CD4-positive, alpha-beta T cell treated with Interleukin-15 for 4 hours (primary cell): ENCODE measurements at places on chromosomes 3 and 15.

- DNase-seq, result no peak
Measured at GRCh38 chr3:44981751-44982150, 5.7 kb downstream of the EXOSC7 start.

GRCh38 chr3:36227980-36228379 is 152.3 kb upstream of the STAC start:
- DNase-seq, result no peak

- DNase-seq, result no peak
Measured at GRCh38 chr3:5607581-5607980, 420.1 kb downstream of the EDEM1 start.

- no peak for DNase-seq
Measured at GRCh38 chr15:33119865-33120264, 74.6 kb downstream of the FMN1 start.

DNA sequence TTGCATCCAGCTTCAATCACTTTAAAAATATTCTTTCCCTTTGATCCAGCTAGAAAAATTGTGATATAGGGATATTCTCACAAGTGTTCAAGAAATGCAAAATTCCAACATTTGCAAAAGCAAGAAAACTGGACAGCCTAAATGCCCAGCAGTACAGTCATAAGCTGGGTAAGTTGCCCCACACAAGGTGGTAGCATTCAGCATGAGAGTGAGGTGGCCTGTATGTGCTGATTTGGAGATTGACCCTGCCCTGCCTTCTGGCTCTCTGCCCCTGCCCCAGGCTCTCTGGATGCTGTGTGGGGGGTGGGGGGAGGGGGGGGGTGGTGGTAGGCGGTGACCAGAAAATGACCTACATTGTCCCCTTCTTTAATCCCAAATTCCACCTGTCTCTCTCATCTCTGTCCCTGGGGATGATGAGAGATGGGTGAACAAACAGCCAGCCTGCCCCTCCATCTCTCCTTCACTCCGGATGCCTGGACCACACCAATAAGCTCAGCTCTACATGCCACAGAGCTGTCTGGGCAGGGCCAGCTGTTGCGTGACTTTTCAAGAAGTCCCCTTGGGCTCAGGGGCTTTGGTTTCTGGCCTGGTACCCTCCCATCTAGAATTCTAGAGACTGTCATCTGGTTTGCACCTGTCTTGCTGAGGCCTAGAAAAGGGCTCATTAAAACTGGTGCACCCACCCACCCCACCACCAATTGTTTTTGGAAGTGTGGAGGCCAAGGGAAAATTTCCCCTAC is 42.2 kb downstream of the SLC28A1 start:
- no peak for DNase-seq

DNA sequence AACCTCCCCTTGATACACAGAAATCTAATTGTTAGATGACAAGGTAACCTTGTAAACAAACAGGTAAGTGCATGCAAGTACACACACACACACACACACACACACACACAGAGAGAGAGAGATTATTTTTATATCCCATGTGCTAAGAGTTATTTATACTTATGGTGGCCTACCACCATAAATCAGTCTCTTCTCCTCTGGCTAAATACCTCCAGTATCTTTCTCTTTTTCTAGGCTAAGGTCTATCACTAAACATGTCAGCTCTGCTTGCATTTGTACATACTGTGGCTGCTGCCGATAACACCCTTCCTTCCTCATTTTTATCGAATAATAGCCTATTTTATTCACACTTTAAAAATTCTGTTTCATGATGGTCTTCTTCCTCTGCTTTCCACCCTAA is 172.4 kb downstream of the CNTN3 start:
- no peak for DNase-seq

- DNase-seq, result no peak
Measured at GRCh38 chr3:10352146-10352911, 31.4 kb upstream of the SEC13 start.

DNA sequence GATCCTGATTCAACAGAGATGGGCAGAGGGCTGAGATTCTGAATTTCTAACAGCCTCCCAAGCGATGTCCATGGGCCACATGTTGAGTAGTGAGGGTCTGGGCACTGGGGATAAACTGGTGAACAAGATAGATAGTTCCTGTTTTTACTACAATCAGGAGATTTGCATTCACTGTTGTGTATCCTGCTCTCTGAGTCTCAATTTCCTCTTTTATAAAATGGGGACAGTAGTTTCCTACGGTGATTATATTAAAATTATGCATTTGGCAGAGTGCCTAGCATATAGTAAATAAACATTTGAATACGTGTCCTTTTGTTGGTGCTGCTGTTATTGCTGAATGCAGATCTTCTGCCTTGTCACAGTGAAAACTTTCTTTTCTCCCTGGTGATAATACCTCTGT is 102.5 kb downstream of the MYH15 start:
- no peak for DNase-seq

- DNase-seq, result no peak
Measured at GRCh38 chr3:160140756-160141155, 84.5 kb upstream of the C3orf80 start.

- DNase-seq, result no peak
Measured at GRCh38 chr3:194777729-194778128, 92.0 kb downstream of the FAM43A start.

GRCh38 chr3:149077628-149078027 is 8.7 kb downstream of the HLTF start:
- no peak for DNase-seq

GRCh38 chr15:34793071-34793470 is 2.3 kb downstream of the ACTC1 start:
- no peak for DNase-seq

DNA sequence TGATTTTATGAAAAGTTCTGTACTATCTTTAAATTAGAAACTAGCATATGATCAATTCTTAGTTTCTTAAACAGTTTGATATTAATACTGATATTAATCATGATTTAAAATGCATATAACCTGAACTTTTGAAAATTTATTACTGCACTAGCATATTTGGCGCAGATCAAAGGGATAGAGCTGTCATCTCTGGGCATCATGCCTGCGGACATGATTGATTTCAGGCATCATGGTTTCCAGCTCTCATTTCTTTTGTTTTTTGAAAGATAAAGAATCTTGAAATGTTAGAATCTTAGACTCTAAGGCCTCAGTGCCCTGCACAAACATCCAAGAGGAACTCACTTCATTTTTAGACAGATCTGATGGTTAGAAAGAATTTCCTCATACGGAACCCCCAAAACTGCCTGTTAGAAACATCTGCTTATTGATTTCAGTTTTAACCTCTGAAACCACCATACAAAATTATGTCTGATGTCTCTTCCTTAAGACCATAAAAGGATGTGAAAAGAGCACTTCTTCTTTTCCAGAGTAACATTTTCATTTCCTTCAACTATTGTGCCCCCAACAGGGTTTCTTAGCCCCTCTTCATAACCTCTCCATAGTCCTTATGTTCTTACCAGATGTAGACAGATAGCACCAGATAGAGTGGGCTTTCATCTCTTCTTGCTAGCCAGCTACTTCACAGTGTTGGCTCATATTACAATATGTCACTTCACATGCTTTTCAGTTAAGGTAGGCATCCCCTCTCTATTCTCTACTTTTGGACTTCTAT is 110.8 kb downstream of the BBX start:
- no peak for DNase-seq

GRCh38 chr3:107965136-107965655 is 125.6 kb downstream of the CD47 start:
- no peak for DNase-seq

DNA sequence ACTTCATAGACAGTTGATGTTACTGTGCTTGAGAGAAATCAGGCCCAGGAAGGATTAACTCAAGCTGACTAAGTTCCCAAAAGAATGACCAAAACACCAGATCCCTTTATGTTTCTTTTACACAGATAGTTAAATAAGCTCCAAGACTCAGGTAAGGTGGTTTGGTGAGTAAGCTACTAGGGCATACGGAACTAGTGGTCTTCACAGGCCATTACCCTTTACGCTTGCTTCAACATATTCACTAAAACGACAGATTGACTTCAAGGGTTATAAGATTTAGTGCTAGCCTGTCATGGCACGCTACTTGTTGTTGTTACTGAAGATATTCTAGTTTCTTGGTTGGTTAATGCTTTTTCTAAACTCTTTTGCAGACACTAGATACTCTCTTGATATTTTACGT is 369.3 kb downstream of the LPP start:
- DNase-seq, result no peak

GRCh38 chr3:30162579-30162978 is 443.8 kb upstream of the TGFBR2 start:
- no peak for DNase-seq

DNA sequence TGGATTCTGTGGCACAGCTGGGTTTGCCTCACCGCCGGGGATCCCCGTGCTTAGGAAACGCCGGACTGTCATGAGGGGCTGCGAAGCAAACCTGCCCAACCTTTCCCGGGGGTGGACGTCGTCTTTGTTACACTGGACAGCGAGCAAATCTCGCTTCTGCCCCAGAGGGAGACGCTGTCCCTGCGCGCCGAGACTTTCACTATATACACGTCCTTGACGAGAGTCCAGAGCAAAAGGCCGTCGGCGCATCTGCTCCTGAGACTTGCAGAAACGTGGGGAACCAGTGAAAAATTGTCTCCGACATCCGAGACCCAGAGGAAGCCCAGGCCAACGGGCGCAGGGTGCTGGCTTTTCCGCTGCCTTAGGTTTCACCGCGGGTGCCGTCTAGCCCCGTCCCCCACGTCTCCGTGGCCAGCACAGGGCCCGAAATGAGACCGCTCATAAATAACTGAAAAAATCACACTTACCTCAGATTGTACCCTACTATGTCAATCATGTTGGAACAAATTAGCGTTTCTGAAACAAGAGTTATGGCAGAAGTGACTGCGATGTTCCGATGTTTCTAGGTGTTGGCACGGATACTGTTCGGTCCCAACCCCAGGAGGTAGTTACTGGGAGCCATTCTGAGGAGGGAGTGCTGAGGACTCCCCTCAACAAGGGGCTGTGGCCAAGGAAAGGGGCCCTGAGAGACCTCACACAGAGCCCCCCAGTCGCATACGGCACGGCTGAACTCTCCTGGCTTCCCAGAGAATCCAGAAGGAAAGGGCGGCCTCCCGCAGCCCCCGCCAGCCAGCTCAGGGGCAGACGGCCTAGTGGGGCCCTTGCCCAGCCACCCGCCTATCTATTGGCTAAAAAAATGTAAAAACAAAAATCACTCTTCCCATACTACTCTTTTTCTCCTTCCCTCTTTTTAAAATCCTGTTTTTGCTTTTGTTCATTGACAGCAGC is 14.4 kb upstream of the MUC4 start:
- DNase-seq, result no peak

- no peak for DNase-seq
Measured at GRCh38 chr3:192181151-192181550, 546.2 kb downstream of the FGF12 start.

DNA sequence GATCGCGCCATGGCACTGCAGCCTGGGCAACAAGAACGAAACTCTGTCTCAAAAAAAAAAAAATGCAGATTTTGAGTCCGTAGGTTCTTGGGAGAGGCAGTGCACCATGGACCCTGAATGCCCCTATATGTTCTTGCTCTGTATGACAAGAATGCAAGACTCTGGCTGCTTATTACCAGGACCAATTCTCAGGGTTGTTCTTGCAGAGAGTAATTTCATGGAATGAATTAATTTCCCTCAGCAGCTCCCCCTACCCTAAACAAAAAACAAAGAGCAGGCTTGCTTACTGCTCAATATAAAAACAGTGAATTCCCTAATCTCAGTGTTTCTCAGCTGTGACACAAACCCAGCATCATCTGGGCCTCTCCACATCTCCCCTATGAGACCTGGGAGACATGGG is 20.5 kb upstream of the DYNC1LI1 start:
- DNase-seq, result no peak

- DNase-seq, result no peak
Measured at GRCh38 chr3:40336101-40336500, 26.6 kb downstream of the EIF1B start.

DNA sequence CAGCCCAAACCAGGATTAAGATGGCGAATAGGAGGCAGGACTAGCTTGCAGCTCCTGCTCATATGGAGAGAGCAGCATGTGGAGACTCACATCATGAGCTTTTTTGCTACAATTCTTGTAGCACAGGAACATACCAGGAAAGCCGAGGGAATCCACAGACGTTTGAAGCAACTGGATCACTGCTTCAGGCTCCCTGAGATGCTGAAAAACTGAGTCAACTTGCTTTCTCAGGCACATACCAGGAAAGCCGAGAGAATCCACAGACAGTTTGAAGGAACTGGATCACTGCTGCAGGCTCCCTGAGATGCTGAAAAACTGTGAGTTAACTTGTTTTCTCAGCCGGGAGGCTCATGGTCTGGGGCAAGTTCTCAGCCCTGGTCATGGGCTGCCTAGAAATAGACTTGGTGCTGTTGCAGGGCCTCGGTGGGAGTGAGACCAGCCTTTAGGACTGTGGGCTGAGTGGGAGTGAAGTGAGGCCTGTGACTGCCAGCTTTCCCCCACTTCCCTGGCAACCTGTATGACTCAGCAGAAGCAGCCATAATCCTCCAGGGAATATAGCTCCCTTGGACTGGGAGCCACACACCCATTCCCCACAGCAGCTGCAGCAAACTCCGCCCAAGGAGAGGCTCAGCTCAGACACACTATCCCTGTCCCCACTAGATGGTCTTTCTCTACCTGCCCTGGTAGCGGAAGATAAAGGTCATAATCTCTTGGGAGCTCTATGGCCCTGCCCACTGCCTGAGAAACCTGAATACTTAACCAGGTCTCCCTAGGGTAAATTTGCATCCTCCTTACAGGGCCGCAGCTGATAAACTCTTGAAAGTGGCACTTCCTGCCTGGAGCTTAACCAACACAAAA is 51.9 kb upstream of the PFN2 start:
- DNase-seq, result no peak

DNA sequence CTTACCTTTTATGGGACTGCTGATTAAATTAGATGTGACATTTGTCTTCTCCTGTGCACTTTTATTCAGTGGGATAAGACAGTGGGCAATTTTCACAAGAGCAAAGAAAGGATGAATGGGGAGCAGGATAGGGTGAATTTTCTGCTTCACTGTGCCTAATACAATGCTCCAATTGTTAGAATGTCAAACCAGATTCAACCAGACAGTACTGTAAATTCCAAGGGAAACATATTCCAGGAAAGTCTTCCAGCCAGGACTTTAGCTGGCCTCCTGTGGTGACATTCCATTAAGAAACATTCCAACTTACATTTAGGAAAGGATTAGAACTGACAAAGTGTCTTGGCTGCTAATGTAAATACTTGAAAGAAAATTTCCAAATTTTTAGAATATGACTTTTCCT is 100.1 kb upstream of the PROK2 start:
- DNase-seq, result no peak

DNA sequence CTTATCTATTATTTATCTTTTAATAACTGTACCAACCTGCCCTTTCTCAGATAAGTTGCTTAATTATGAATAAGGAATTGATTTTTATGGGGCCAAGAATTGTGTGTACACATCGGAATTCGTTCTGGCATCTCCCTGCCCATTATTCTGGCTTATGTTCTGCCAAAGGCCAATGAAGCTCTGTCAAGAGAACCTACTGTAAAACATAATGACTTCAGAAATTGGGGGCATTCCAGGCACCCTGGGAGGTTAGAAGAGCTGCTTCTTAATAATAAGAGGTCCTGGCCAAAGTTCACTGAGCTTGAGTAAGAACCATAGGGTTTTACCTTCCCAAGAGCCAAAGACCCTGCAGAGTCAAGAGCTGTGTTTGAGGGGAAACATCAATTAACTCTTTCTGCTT is 261.7 kb downstream of the SLC9A9 start:
- no peak for DNase-seq

GRCh38 chr3:65406470-65406869 is 632.2 kb downstream of the MAGI1 start:
- DNase-seq, result no peak
